WERI-Rb-1 (cell line): ENCODE measurements at places on chromosomes 5 and 9.

DNA sequence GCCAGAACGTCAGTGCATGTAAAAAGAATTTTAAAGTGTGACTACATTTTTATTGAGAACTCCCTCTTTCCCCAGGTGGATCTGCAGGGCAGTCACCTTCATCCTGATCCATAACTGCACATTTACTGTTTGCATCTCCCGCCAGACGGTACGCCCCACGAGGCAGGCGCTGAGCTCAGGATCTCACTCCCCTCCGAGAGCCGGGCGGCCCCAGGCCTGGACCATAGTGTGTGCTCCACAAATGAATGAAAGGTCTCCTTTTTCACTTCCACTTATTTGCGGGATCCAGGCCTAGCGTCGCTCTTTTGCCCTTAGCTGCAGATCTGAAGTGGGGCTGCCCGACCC, 378 bp downstream of the DROSHA start:
- DNase-seq: peak; percentile 25

DNA sequence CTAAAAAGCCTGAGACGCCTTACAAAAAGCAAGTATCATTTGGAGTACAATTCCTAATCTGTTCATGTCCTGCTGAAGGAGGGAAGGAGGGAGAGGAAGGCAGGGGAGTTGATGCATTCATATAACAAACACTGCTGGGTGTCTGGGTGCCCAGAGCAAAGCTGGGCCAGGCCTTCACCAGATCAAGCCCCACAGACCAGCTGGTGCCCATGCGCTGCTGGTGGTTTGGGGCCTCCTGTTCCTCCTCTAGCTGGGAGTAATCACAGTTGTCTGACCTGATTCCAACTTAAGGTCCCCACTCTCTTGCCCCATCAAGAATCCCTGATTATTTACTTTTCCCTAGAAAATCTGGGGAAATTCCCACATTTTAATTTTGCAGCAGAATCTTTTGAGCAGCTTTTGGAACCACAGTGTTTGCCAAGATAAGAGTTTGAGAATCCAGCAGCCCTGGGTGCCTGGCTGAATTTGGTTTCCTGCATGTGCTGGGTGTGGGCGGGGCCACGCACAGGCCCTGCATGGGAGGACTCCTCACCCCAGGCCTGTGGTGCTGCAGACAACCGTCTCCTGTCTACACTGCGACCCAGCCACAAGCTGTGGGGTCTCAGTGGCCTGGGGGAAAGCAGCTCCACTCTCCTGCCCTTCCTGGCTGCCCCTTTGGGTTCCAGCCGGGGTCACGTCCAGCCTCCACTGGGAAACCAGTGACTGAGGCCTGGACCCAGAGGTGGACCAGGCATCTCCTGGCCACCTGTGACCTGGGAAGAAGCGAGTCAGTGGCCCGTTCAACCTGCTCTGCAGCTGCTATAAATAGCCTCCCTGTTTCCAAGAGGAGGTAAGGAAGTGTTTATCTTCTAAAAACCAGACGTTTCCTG, 47.5 kb downstream of the NEURL1B start:
- DNase-seq: no peak

DNA sequence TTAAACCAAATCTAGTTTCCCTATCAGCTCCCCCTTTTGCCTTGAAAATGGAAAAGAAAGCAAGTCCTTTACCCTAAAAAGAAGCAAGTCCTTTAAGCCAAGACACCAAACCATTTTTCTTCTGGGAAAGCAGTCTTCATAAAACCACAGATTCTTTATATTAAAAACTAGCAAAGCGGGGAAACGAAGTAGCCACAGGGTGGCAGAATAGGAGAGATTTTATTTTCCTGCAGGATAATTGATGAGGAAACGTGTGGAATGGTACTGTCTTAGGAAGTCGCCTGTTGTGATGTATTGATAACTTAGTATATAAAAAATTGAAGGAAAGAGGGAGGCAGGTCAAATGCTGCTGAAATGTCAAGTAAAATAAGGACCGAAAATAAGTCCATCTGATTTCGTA, 41.1 kb downstream of the ZNF883 start:
- no peak for DNase-seq

- DNase-seq: no peak
Observed at GRCh38 chr5:76451031-76451701, 48.1 kb downstream of the IQGAP2 start.

DNA sequence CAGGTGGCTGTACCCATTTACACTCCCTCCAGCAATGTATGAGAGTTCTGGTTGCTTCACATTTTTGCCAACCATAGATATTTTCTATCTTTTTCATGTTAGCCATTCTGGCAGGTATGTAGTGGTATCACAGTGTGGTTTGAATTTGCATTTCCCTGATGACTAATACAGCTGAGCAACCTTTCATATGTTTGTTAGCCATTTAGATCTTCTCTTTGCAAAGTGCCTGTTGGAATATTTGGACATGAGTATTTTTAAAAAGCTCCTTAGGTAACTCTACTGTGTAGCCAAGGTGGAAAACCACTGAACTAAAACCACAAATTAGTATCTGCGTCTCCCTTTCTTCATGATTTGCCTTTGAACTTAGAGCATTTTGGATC, 31.9 kb downstream of the IRF1 start:
- no peak for DNase-seq

DNA sequence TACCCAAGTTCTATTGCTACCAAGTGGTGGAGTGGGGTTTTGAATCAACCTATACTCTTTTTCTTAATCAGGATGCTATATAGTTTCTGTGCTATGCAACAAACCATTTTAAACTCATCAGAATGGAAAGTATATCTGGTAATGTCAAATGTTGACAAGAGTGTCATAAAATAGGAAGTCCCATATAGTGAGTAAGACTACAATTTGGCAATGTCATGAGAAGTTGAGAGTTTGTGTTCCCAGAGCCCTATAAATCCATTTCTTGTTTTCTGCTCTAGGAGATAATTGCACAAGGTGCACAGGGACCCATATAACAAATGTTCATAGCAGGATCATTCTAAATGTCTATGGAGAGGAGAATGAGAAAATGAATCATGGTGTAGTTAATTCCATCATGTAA, 109.8 kb upstream of the TXNDC8 start:
- DNase-seq: no peak

GRCh38 chr5:90888511-90889324, 330.1 kb downstream of the ADGRV1 start:
- DNase-seq: no peak

GRCh38 chr5:153702265-153702664, 211.8 kb downstream of the GRIA1 start:
- no peak for DNase-seq

- DNase-seq: no peak
Observed at GRCh38 chr5:18181575-18181974, 547.3 kb downstream of the TAF11L14 start.

DNA sequence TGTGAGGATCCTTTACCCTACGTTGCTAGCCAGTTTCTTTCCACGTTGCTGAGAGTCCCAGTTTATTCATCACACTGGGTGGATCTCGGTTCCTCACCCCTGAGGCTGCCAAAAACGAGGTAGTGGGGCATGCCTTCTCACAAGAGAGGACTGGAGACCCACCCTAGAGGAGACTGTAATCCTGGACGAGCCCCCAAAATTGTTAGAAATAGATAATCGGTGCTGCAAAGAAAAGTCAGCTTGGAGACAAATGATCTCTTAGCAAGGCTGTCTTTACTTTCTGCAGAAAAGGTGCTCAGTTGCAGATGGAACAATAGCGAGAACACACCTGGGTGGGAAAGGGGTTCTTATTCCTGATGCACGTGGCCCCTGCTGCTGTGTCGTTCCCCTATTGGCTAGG, 101.8 kb downstream of the TMEM167A start:
- no peak for DNase-seq

DNA sequence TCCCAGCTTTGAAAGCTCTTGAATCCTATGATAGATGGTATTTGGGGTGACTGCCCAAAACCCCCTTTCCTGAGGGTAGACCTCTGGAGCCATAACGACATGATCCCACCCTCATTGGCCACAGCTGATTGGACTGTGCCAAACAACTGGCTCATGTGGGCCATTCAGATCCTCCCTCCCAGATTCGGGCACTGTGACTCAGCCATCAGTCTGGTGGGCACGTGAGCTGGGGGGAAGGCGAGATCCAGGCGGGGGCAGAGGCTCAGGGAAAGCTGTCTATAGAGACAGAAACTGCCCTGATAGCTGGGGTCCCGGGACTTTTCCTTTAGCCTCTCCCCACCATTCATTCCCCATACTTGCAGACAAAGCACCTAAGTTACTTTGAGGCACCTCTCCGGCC, 15.1 kb upstream of the NCS1 start:
- no peak for DNase-seq

- DNase-seq: no peak
Observed at GRCh38 chr5:107134931-107135330, 535.8 kb downstream of the EFNA5 start.

GRCh38 chr5:10731913-10732312, 29.1 kb downstream of the DAP start:
- DNase-seq: no peak

GRCh38 chr5:141941779-141942178, 16.2 kb downstream of the PCDH12 start:
- DNase-seq: no peak

- DNase-seq: no peak
Observed at GRCh38 chr9:75101004-75101588, 12.8 kb downstream of the OSTF1 start.

GRCh38 chr5:111932628-111933027, 175.6 kb upstream of the NREP start:
- no peak for DNase-seq

DNA sequence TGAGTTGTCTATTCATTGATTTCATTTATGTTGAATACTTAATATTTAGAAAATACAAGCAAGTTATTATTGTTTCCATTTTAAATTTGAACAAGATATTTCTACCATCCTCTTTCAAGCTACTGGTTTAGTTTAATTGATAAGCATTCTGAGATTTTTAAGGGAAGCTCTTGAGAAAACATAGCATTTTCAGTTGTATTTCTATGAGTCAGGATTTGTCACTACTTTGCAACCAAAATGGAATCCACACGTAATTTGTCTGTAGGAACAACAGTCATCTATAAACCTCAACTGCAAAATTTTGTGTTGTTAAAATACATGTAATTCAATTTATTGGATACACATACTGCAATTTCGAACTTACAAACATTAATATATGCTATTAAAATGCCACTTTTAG, 74.0 kb downstream of the PRR16 start:
- no peak for DNase-seq

DNA sequence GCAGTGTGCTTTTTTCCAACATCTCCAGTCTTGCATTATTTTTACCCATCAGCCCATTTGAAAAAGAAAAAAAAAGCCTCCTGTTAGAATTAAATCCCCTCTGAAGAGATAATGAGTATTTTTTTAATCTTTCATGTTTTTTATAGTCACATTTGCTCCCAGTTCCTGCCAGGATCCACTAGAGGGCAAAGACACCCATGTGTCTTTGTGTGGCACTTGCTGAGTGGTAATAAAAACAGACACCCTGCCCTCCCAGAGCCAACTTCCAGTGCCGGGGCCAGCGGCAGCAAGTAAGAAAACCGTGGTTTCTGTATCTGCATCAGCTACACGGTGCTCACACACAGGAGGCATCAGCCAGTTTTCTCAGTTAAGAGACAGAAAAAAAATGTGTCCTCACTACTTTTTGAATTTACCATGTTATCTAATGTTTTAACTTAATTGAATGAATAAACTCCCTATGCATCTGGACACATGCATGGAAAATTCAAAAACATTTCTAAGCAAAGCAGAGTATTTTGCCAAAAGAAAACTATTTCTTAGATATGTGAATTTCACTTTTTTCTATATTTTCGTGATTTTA, 70.2 kb upstream of the PLEKHG4B start:
- DNase-seq: no peak

DNA sequence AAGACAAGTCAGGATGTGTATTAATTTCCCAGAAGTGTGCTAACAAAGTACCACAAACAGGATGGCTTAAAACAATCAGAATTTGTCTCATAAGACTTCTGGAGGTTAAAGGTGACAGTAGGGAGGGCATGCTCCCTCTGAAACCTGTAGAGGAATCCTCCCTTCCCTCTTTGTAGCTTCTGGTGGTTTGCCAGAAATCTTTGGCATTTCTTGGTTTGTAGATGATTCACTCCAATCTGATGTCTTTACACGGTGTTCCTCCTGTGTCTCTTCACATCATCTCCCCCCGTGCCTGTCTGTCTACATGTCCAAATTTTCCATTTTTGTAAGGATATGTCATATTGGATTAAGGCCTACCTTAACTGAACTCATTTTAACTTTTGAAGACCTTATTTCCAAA, 471.5 kb downstream of the ZNF608 start:
- DNase-seq: no peak

GRCh38 chr5:147901599-147902039, 4.7 kb downstream of the C5orf46 start:
- no peak for DNase-seq

DNA sequence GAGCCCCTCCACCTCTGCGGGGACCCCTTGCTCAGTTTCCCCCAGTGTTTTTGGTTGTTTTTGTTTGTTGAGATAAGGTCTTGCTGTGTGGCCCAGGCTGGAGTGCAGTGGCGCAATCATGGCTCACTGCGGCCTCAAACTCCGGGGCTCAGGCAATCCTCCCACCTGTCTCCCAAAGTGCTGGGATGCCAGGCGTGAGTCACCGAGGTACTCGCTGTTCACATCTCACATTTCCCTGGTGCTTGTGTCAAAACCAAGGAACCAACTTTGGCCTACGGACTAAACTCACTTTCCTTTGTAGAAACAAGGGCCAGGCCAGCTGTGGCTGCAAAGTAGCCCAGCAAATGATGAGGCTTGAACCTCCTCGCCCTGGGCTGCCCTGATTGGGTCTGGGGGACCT, 9.7 kb upstream of the AJM1 start:
- DNase-seq: no peak

- no peak for DNase-seq
Observed at GRCh38 chr5:127019928-127020327, 10.4 kb downstream of the MARCHF3 start.

DNA sequence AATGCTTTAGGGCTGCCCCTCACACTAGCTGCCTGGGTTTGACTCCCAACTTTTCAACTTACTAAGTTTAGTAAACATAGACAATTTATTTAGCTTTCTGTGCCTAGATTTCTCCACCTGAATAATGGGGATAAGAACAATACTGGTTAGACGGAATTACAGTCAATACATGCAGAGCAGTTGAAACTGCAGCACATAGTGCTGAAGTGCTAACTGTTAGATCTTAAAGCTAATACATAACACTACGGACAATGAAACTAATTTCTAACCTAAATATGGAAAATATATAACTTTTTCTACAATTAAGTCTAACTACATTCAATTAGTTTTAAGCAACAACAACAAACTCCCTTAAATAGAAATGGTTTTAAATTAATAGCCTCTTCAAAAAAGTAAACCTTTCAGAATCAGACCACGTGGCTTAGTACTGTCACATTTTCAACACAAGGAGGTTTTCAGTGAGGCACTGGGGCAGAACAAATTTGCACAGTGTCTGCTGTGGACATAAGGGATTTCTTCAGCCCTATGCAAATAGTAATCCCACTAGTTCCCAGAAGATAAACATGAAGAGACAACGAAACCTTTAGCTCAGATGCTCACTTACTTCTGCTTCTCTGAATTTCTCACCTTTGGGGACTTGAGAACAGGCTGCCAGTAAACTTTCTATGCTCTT, 293.4 kb downstream of the EDIL3 start:
- DNase-seq: peak; percentile 20

- DNase-seq: no peak
Observed at GRCh38 chr5:104652271-104652861, 1089.8 kb upstream of the NUDT12 start.
